ENCODE measurements at places on chromosomes 5 and 9.

GRCh38 chr5:136646915-136647314 lies 281.6 kb upstream of the TRPC7 start:
- no peak for DNase-seq

GRCh38 chr9:90961375-90961774 lies 159.8 kb downstream of the SYK start:
- DNase-seq: peak; percentile 46

GRCh38 chr5:113807427-113807991 lies 294.0 kb downstream of the YTHDC2 start:
- peak; percentile 49 for DNase-seq

DNA sequence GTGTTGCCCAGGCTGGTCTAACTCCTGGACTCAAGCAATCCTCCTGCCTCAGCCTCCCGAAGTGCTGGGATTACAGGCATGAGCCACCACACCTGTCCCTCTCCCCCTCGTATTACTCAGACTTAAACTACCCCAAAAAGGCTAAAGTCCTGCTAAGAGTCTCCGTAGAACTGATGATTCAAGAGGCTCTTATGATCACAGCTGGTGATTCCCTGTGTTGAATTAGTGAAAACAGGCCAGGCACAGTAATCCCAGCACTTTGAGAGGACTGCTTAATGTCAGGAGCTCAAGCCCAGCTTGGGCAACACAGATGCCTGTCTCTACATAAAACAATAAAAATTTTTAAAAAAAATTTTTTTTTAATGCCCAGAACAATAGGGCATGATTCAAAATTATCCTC lies 9.2 kb downstream of the CDC26 start:
- no peak for DNase-seq

- DNase-seq: peak; percentile 23
These were observed 497.6 kb upstream of the CD180 start for GRCh38 chr5:67693956-67694809.

- DNase-seq: no peak
These were observed 52.3 kb upstream of the FUBP3 start for GRCh38 chr9:130526854-130527650.

DNA sequence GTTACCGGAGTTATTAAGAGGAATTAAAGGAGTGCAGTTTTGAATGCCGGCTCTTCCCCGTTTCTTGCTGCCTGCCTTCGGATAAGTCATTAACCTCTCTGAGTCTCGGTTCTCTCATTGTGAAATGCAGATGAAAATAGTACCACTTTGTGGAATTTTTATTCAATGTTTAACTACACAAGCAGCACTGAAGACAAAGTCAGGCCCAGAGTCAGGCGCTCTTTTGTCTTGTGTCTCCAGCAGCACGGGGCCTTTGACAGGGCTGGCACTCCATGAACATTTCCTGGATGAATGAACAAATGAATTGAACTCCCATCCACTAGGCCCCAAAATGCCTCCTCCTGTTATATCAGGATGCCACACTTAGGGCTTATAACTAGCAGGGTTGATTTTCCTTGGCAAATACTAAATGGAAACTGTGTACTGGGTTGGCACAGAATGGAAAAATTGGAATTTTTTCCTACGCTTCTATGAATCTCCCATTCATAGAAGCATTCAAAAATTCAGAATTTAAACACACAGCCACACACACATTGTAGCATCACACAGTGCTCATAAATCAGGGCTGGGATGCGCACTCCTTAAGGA lies 332.8 kb downstream of the MLLT3 start:
- no peak for DNase-seq

DNA sequence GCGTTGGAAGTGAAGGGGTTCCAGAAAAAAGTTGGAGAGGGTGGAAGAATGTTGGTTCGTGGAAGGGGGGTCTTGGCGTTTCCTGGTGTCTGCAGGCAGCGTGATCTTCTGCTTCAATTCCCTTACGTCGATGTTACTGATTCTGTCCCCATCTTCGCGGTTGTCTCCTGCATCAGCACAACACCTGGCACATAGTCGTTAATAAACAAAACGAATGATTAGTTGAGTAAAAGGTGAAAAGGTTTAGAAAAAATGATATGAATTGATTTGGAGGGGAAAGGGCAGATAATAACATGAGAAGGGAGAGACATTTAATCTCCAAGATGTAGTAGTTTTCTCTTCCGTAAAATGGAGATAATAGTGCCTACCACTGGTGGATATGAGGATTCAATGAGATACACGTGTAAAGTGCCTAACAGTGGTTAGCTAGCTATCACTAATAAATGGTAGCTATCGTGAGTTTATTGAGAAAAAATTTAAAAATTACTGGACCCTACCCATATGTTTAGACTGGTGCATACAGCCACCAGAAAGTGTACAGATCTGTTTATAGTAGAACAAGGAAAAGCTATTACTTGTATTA lies 556 bp downstream of the MTREX start:
- DNase-seq: peak; percentile 25

DNA sequence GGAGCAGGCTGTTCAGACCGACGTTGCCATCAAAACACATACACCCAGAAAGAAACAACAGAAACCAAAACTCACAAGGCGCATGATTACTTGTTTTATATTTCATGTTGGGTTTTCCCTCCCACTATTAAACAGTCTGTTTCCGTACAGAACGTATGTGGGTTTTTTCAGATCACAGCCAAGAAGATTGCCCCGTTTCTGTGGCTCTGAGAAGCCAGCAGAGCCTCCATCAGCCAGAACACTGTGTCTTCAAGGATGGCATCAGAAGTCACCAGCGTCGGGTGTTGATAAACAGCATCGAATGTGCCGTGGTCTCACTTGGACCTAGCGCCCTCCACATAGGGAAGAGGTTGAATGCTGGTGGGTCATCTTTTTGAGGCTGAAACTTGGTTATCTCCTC lies 42.8 kb downstream of the FAM78A start:
- DNase-seq: no peak

DNA sequence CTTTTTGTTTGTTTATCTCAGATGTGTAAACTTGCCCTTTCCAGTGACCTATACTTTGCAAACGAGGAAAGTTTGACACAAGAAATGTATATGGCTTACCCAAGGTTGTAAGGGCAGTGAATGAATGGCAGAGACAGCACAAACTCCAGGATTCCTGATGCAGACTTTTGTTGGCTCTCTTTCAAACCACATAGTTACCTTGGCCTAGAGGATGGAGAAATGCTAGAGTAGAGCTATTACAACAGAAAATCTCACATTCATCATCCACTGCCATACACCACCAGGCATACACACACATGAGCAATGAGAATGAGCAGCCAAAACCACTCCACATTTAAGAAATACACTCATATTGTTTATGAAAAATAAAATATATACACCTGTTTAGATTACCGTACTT lies 387.0 kb downstream of the TLR4 start:
- DNase-seq: no peak

DNA sequence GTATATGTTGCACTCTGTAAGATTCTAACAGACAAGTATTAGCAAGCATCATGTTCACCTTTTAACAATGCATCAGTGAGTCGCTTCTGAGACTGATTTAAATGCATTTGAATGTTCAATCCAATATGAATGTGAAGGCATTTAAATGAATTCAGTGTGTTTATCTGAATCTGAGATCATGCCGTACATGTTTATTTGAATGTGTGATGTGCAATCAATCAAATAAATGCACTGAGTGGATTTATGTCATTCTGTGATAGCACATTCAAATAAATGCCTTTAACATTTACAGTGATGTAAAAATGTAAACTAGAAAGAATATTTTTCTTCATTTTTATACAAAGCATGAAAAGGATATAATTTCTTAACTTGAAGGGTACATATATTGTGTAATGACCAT lies 1063.5 kb upstream of the NUDT12 start:
- no peak for DNase-seq

DNA sequence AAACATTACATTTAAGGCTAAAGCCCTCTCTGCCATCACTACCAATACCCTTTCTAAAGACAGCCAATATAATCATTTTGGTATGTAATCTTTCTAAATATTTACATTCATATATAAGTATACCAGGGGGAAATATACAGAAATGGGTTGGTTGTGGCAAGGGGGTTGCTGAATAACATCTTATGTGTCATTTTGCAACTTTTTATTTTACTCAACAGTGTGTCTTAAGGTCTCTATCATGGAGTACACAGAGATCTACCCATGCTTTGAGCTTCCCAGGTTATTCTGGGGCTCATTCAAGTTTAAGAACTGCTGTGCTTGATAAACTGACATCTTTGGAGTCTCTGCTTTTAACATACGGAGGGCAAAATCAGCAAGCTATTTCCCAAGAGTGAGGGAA lies 7.4 kb upstream of the FAT2 start:
- no peak for DNase-seq

GRCh38 chr5:36066001-36066539 lies 612 bp downstream of the UGT3A2 start:
- DNase-seq: no peak

GRCh38 chr5:124729720-124730359 lies 16.6 kb downstream of the ZNF608 start:
- DNase-seq: no peak

DNA sequence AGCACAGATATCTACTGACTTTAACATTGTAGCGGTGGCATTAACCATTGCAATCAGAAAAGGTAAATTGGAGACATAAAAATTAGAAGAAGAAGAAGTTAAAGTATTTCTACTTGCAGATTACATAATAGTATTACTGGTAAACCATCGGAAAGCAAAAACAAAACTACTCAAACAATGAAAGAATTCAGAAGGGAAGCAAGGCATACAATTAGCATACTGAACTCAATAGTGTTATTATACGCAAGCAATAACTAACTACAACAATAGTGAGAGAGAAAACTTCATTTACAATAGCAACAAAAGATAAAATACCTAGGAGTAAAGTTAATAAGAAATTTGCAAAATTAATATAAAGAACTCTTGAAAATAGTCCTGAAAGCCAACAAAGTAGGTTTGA lies 6.6 kb upstream of the TEX53 start:
- no peak for DNase-seq

DNA sequence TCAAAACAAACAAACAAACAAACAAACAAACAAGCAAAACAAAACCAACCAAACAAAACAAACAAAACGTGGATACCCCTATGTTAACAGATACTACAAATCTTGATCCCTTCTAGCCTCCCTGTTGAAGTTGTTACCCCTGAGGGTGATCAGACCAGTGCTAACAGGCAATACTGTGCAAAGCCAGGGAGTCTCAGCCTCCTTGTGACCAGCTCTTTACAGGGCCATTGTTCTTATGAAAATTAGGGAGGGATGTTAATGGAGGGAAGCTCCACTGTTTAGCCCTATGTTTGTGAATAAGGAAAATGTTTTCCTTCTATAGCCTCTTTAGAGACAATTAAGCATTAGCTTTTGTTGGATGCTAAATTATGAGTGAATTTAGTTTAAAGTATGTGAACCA lies 1072.1 kb upstream of the WWC1 start:
- DNase-seq: no peak

- DNase-seq: no peak
These were observed 17.6 kb upstream of the PPP1R26 start for GRCh38 chr9:135461936-135462335.

- DNase-seq: no peak
These were observed 47.7 kb downstream of the CNTRL start for GRCh38 chr9:121122246-121123032.

DNA sequence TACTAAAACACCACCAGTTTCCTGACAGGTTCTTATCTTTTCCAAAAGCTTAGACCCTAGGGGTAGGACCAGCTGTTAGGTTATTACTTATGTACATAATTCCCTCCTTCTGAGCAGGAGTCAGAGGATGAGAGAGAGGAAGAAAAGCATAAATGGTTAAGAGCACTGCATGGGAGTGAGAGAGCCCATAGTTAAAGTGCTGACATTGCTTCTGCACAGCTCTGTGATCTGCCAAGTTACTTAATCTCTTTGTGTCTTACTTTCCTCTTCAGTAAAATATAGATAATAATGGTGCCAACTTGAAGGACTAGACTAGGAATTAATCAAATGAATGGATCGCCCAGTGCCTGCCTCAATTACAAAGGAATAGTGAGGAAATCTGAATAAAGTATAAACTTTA lies 66.4 kb downstream of the NRG2 start:
- DNase-seq: no peak

DNA sequence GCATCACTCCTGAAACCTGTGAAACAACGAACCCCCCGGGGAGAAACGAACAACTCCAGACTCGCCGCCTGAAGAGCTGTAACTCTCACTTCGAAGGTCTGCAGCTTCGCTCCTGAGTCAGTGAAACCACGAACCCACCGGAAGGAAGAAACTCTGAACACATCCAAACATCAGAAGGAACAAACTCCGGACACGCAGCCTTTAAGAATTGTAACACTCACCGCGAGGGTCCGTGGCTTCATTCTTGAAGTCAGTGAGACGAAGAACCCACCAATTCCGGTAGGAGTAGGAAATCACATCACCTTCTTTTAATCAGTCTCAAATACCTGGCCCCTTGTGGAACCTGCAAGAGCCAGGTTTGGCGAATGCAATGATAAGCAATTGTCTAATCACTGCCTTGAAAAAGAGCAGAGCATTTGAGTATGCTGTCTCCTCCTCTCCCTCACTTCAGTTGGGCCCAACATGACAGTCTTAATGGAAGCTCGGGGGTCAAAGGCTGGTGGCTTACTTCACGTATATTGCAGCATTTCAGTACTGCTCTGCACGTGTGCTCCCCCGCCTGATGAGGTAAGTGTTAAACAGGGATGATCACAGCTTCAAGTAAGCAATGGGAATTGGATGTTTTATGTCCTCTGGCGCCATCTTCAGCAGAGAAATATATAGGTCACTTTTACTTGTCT lies 473 bp downstream of the IRGM start:
- peak; percentile 82 for DNase-seq

- DNase-seq: no peak
These were observed 138.4 kb upstream of the ZNF462 start for GRCh38 chr9:106724566-106724965.

DNA sequence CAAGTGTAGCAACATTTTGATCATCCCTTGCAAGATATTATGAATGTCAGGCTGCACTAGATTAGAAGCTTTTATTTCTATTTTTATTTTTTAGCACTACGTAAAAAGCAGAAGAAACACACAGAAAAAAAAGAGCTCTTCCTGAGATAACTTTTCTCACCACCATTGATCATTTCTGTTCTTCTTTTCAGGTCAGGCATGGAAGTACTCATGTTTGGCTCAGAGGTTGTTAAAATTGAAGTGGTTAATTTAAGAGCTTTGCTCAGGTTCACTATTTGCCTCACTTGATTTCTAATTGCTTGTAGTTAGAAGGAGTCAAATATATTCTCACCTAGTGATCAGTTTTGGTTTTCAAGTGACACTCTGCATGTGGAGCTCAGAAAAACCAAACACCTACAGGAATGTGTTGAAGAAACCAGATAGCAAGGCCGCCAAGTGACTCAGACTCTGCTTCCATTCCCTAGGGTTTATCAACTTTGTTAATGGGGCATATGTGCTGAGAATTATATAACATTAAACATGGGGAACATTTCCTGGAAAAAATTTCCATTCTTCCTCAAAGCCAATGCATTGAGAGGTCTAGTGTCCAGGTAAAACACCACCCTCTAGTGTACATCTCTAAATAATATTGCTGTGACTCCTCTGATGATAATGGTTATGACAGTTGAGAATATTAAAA lies 679.8 kb downstream of the CETN3 start:
- peak; percentile 2 for DNase-seq

GRCh38 chr5:167319243-167319642 lies 972.2 kb upstream of the WWC1 start:
- DNase-seq: no peak

- DNase-seq: peak; percentile 28
These were observed 69.6 kb downstream of the EPB41L4B start for GRCh38 chr9:109251080-109251775.

Measured in GM03348 (cell line).